Myometrial cell (primary cell): ENCODE measurements at places on chromosomes 3 and 15. TPM values are rescaled to one million over a fixed set of nuclear protein-coding genes. Genes with fewer than 3 reads are reported as not detected.

POPDC2 gene
- 0.35 TPM in 1 of 2 replicates, not detected in the other for total RNA-seq

SLC22A13 gene
- not detected in 2 replicates for total RNA-seq

KBTBD12 gene
- not detected in 2 replicates for total RNA-seq

IGF2BP2 gene
- 147 and 170 TPM in 2 replicates for total RNA-seq

LRRC2 gene
- 0.18 TPM in 1 of 2 replicates, not detected in the other for total RNA-seq

PLA2G4E gene
- not detected in 2 replicates for total RNA-seq

CEP19 gene
- 2.5 and 3.5 TPM in 2 replicates for total RNA-seq

GNAT1 gene
- total RNA-seq: not detected in 2 replicates

ZDHHC19 gene
- not detected in 2 replicates for total RNA-seq
